ENCODE measurements at places on chromosomes 4 and X.

- DNase-seq: peak; percentile 41
These were observed at the start of gene VMA21 for GRCh38 chrX:151396825-151397740. Gene VMA21 (plus strand): TSS chrX:151397206. CDS start chrX:151397309, 103 bp downstream.

DNA sequence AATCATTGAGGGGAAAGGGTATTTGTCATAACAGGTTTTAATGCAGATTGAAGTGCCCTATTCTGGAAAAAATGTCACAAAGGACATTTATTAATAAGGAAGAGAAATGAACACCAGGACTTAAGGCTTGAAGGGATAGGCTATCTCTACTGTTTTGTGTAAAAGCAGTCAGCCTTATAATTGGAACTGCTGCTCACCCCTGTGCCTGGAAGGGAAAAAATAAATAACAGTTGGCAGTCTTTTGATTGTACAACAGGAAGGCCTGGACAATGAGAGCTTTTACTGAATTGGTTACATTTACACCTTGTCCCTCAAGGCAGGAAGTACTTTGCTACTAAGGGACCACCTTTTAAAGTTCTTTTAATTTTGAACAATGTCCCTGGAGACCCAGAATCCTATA, 17.8 kb upstream of the MAGED4 start:
- DNase-seq: no peak

- DNase-seq: no peak
These were observed 496.9 kb upstream of the DIPK2B start for GRCh38 chrX:45697591-45697990.

DNA sequence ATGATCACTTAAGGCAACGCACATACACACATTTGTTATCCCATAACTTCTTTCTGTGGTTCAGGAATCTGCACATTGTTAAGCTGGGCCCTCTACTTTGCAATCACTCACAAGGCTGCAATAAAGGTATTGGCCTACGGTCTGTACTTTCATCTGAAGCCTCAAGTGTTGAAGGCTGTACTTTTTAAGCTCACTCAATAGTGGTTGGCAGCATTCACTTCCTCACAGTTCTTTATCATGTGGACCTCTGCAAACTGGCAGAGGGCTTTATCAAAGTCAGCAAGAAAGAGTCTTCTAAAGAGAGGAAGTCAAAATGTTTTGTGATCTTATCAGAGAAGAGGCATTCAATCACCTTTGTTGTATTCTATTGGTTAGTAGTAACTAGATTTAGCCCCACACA, 301.4 kb upstream of the EPHA5 start:
- no peak for DNase-seq

DNA sequence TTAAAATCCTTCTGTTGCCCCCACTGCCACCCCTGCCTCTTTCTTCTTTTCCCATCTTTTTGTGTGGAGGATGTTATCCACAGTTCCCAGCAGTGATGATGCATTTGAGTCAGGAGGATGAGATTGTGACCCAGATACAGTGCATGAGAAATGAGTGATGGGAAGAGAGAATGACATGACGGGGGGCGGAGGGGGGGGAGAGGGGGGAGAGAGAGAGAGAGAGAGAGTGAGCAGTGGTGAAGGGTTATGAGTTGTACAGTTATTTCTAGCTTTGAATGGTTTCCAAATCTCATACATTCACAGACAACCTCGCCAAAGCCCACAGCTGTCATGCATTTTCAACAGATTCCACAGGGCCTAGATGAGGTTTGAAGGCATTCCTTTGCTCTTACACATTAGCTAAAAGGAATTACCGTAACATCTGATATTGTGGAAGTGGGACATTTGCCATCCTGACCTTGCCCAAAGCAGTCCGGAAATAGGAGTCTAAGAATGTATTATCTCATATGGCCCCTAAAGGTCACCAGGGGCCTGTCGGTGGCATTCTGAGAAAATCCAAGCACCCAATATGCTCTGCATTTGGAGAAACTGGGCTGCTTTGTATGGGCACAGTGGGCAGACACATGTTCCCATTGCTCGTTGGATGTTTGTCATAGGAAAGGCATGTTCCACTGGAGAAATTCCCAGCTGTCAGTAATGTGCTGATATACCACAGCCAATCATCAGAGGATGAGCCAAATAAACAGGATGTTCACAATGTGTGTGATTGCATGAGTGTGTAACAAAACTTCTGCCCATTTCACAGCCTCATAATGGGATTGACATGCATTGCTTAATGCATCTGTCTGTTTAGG, 435.8 kb downstream of the SPRY1 start:
- DNase-seq: no peak

GRCh38 chr4:147779451-147779850, 47.6 kb downstream of the ARHGAP10 start:
- no peak for DNase-seq

- no peak for DNase-seq
These were observed 81.0 kb upstream of the ZDHHC15 start for GRCh38 chrX:75603833-75604232.

- DNase-seq: no peak
These were observed 904.9 kb downstream of the CENPC start for GRCh38 chr4:66640233-66640990.

- no peak for DNase-seq
These were observed 37.8 kb downstream of the SORBS2 start for GRCh38 chr4:185774131-185774653.

DNA sequence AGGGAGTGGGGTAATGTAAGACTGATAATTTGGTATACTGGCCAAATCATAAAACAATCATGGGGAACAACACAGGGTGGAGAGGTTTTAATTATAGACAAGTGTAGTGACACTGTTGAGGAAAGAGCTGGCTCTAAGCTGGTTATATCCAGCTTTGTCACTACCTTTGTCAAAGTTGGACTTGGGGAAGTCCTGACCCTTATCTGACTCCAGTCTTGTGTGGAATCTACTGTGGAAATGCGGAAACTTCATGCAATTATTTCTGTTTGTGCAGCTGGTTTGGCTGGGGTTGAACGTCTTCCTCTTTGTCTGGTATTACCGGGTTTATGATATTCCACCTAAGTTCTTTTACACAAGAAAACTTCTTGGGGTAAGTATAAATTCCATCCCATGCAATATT, 2.0 kb downstream of the CYBB start:
- no peak for DNase-seq

GRCh38 chr4:53520116-53520515, 71.2 kb downstream of the LNX1 start:
- no peak for DNase-seq
